Esophagus squamous epithelium (tissue), 5 donors: ENCODE measurements at places on chromosomes 11 and 22. TPM values are rescaled to one million over a fixed set of nuclear protein-coding genes. Genes with fewer than 3 reads are reported as not detected.

Gene SPINDOC
- total RNA-seq: 5.9 TPM

Gene GANAB
- total RNA-seq: 97.2 TPM

Gene SULT4A1
- total RNA-seq: not detected

Gene NEFH
- total RNA-seq: 0.44 TPM

Gene DUSP8
- 1.1 TPM for total RNA-seq

- peak overlapping the region; percentile 89 for H3K27ac ChIP-seq
- H3K4me1 ChIP-seq: peaks cover 43% of the 10 kb centered on the region
- no peak for DNase-seq
- peak overlapping the region; percentile 18 for H3K4me3 ChIP-seq
- no peaks in the 10 kb centered on the region for H3K27me3 ChIP-seq
Observed at GRCh38 chr11:57777969-57778317, 16.3 kb downstream of the CTNND1 start.

- no peak overlapping the region for H3K27ac ChIP-seq
- peaks cover 6% of the 10 kb centered on the region for H3K27me3 ChIP-seq
- no peak for DNase-seq
- no peaks in the 10 kb centered on the region for H3K36me3 ChIP-seq
Observed at GRCh38 chr11:71185411-71185810, 67.0 kb downstream of the SHANK2 start.

- no peaks in the 10 kb centered on the region for H3K27me3 ChIP-seq
- H3K4me3 ChIP-seq: no peak overlapping the region
- DNase-seq: no peak
- no peaks in the 10 kb centered on the region for H3K4me1 ChIP-seq
Observed at GRCh38 chr11:19193916-19194315, 7.9 kb downstream of the CSRP3 start.

DNA sequence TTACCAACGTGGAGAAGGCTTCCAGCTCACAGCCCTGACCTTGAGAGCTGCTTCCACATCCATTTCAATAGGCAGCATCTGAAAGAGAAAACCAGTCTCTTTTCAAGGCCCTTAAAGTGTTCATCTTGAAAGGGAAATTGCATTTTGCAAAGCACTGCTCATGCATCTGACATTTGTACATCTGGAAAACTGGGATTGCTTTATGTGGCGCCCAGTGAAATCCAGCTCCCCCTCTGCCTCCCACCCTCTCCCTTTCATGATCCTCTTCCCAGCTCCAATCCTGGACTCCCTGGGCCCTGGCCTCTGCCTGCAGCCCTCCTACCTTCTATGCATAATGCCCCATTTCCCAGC, 17.4 kb downstream of the TP53AIP1 start:
- no peak overlapping the region for H3K4me3 ChIP-seq
- DNase-seq: no peak
- no peak overlapping the region for H3K27ac ChIP-seq
- H3K4me1 ChIP-seq: peaks cover 7% of the 10 kb centered on the region
- H3K36me3 ChIP-seq: no peaks in the 10 kb centered on the region

- no peaks in the 10 kb centered on the region for H3K4me1 ChIP-seq
- no peak overlapping the region for H3K27ac ChIP-seq
- H3K4me3 ChIP-seq: no peak overlapping the region
- no peak for DNase-seq
Observed at GRCh38 chr11:67646535-67647336, 3.8 kb downstream of the ACY3 start.

GRCh38 chr22:23696326-23696851, 5.6 kb downstream of the RGL4 start:
- H3K27ac ChIP-seq: no peak overlapping the region
- peaks cover 9% of the 10 kb centered on the region for H3K36me3 ChIP-seq
- no peaks in the 10 kb centered on the region for H3K4me1 ChIP-seq
- H3K27me3 ChIP-seq: no peaks in the 10 kb centered on the region
- peak; percentile 25 for DNase-seq

DNA sequence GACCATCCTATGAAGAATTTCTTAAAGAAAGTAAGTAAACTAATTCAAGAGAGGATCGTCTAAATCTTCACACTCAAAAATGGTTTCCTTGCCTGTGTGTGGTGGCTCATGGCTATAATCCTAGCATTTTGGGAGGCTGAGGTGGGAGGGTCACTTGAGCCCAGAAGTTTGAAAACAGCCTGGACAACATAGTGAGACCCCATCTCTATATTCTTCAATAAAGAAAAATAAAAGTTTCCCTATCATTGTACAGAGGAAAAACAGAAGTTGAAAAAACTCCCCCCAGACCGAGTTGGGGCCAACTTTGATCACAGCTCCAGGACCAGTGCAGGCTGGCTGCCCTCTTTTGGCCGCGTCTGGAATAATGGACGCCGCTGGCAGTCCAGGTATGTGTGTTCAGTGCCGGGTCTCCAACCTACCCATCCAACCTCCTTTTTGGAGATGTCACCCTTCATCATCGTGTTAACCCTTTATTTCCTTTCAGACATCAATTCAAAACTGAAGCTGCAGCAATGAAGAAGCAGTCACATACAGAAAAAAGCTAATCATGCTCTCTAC, 3.0 kb downstream of the RPS25 start:
- H3K36me3 ChIP-seq: peaks cover 67% of the 10 kb centered on the region
- no peak overlapping the region for H3K27ac ChIP-seq
- DNase-seq: no peak
- H3K4me1 ChIP-seq: peaks cover 27% of the 10 kb centered on the region
- no peaks in the 10 kb centered on the region for H3K27me3 ChIP-seq

- H3K4me3 ChIP-seq: no peak overlapping the region
- DNase-seq: no peak
- peak overlapping the region; percentile 53 for H3K27ac ChIP-seq
- peaks cover 33% of the 10 kb centered on the region for H3K4me1 ChIP-seq
Observed at GRCh38 chr11:69287968-69288882, 5.7 kb upstream of the MYEOV start.

GRCh38 chr11:121482231-121483129, 29.7 kb upstream of the SORL1-AS1 start:
- no peaks in the 10 kb centered on the region for H3K27me3 ChIP-seq
- no peak overlapping the region for H3K4me3 ChIP-seq
- H3K4me1 ChIP-seq: peaks cover 5% of the 10 kb centered on the region
- DNase-seq: no peak

DNA sequence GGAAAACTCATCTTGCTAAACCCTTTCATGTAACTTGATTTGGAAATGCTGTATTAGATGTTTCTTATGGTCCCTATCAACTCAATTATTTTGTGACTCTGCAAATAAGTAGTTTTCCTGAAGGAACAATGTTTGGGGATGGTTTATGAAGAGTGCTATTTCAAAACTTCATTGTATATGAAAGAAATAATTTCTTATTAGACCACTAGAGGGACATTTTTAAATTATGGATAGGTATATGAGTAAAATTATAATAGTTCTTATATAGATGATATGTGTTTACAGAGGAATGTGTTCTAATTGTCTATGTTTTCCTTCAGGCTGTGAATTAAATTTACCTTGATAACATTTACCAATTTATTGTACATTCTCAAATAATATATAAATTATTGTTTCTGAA, 509.4 kb upstream of the RAG2 start:
- no peak for DNase-seq
- no peak overlapping the region for H3K27ac ChIP-seq
- H3K27me3 ChIP-seq: no peaks in the 10 kb centered on the region
- no peak overlapping the region for H3K4me3 ChIP-seq

DNA sequence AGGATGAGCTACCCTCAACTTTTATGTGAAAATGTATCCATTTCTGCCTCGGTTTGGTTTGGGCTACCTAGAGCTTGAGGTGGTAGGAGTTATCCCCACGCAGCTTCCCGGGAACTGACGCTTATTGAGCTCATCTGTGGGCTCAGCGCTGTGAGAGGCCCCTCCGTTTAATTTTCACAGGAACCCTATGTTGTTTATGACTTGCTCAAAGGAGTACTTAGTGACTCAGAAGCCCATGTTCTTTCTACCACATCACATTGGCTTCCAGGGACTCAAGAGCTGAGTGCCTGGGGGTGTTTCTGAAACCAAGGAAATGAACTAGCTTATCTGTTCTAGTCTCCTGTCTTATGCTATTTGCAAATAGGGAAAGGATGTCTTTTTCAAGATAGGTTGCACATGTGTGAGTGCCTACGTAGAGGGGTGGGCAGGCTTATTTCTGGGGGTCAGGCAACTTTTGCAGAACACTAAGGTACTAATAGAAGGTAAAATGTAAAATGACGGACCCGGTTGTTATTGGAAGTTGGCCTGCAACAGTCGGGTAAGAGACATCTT, 40.5 kb downstream of the MICAL2 start:
- no peaks in the 10 kb centered on the region for H3K4me1 ChIP-seq
- no peaks in the 10 kb centered on the region for H3K36me3 ChIP-seq
- no peak overlapping the region for H3K4me3 ChIP-seq
- DNase-seq: no peak

- H3K27ac ChIP-seq: no peak overlapping the region
- peaks cover 37% of the 10 kb centered on the region for H3K4me1 ChIP-seq
- no peaks in the 10 kb centered on the region for H3K36me3 ChIP-seq
- no peak overlapping the region for H3K4me3 ChIP-seq
- peaks cover 60% of the 10 kb centered on the region for H3K27me3 ChIP-seq
Observed at GRCh38 chr11:119145551-119145950, 3.3 kb upstream of the ABCG4 start.

GRCh38 chr11:65891219-65892136, 1.0 kb downstream of the CCDC85B start:
- no peaks in the 10 kb centered on the region for H3K36me3 ChIP-seq
- H3K4me3 ChIP-seq: peak overlapping the region; percentile 90
- DNase-seq: no peak
- H3K27me3 ChIP-seq: no peaks in the 10 kb centered on the region
- H3K4me1 ChIP-seq: peaks cover 57% of the 10 kb centered on the region
- H3K27ac ChIP-seq: peak overlapping the region; percentile 98

DNA sequence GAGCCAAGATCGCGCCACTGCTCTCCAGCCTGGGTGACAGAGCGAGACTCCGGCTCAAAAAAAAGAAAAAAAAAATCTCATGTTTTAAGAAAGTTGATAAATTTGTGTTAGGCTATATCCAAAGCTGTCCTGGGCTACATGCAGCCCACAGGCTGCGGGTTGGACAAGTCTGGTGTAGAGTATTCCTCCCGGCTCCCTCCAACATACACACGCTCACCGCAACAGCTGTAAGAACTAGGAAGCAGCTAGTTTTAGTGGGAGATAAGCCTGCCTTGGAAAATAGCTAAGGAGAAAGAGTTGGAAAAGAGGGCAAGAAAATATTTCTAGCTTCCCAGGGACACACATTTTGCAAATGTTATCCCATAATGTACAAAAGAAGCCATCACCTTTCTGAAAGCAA, 46.6 kb downstream of the CELF1 start:
- no peaks in the 10 kb centered on the region for H3K27me3 ChIP-seq
- no peak overlapping the region for H3K4me3 ChIP-seq
- H3K36me3 ChIP-seq: no peaks in the 10 kb centered on the region
- H3K27ac ChIP-seq: no peak overlapping the region
- no peak for DNase-seq
